Effector memory CD8-positive, alpha-beta T cell (primary cell): ENCODE measurements at places on chromosomes 11 and 22.

DNA sequence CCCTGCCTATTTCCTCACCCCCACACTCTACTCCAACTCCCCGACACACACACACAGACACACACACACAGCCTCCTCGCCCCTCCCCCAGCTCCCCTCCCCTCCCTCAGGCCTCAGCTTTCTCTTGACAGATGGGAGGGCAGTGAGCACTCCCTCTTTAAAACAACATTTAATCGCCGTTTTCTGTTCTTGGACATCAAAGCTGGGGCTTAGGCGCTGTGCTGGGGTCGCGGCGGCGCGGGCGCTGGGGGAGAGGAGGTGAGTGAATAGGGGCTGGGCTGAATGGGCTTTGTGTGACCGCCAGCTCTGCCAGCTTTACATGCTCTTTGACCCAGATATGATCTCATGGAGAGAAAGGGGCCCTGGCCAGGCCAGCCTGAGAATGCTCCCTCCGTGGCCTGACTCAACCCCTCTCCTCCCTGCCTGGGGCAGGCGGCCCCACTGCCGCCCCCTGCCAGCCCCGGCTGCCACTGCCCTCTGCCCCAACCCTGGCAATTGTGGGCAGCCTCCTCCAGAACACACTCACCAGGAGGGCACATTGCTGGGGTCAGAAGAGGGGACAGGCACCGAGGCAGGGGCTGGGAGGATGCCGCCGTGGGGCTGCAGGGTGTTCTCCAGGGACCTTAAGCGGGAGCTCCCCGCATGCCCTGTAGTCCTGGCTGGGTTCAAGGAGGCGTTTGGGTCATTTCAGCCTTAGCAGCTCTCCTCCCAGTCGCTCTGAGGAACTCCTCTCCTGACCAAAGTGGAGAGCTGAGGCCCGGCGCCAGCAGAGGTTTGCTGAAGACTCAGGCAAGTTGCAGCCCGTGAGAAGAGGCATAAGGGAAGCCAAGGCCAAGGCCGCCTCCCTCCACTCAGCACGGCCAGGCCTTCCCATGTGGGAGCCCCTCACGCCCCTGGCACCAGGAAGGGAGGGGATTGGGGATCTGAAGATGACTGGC, 38.3 kb upstream of the NNMT start:
- H3K36me3 ChIP-seq, result peaks cover 8% of the 10 kb centered on the region
- peaks cover 10% of the 10 kb centered on the region for H3K4me1 ChIP-seq
- DNase-seq, result no peak
- peak overlapping the region; percentile 36 for H3K27ac ChIP-seq
- no peaks in the 10 kb centered on the region for H3K27me3 ChIP-seq

GRCh38 chr11:126607374-126607773, 251.9 kb downstream of the ST3GAL4 start:
- H3K4me3 ChIP-seq, result no peak overlapping the region
- no peak overlapping the region for H3K27ac ChIP-seq
- peaks cover 2% of the 10 kb centered on the region for H3K36me3 ChIP-seq
- no peaks in the 10 kb centered on the region for H3K4me1 ChIP-seq
- DNase-seq, result no peak

GRCh38 chr22:39634530-39635405, 64.2 kb downstream of the CACNA1I start:
- DNase-seq, result no peak
- no peaks in the 10 kb centered on the region for H3K4me1 ChIP-seq
- peaks cover under 1% of the 10 kb centered on the region for H3K36me3 ChIP-seq
- H3K4me3 ChIP-seq, result no peak overlapping the region
- peaks cover 7% of the 10 kb centered on the region for H3K27me3 ChIP-seq

DNA sequence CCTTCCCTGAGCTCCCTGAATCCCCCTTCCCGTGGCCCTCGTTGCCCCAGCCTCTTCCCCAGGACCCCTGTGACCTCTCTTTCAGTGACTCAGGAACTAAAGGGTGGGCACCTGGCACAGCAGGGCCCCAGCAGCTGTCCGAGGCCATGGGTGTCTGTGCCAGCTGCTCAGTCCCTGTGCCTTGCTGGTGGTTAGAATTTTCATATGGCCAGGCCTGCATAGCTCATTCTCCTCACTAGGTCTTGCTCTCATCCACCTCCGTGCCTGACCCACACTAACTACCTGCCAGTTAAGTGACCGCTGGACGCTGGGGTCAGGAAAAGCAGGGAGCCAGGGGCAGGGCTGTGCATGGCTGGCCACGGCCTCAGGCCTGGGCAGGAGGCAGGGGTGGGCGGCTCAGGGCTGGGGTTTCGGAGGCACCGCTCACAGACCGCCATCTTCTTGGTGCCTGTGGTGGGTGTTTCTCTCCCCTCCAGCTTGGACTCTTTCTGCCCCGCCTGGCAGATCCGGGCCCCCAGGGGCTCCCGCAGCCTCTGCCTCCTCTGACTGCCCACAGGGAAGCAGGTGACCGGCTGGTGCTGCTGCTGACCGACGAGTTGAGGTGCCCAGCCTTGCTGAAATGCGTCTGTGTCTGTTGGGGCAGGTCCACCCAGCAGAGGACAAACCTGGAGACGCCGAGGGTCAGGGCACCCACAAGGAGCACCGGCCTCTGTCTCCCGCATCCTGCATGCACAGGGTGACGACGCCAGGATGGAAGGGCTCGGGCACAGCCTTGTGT, 20.3 kb downstream of the MRGPRD start:
- H3K27me3 ChIP-seq, result peaks cover 19% of the 10 kb centered on the region
- no peaks in the 10 kb centered on the region for H3K4me1 ChIP-seq
- H3K27ac ChIP-seq, result no peak overlapping the region
- H3K36me3 ChIP-seq, result no peaks in the 10 kb centered on the region

- no peaks in the 10 kb centered on the region for H3K27me3 ChIP-seq
- DNase-seq, result no peak
- H3K27ac ChIP-seq, result no peak overlapping the region
- H3K4me1 ChIP-seq, result no peaks in the 10 kb centered on the region
Measured at GRCh38 chr11:90919332-90919731, 696.5 kb upstream of the CHORDC1 start.
